ENCODE measurements at places on chromosomes 6 and 20.

DNA sequence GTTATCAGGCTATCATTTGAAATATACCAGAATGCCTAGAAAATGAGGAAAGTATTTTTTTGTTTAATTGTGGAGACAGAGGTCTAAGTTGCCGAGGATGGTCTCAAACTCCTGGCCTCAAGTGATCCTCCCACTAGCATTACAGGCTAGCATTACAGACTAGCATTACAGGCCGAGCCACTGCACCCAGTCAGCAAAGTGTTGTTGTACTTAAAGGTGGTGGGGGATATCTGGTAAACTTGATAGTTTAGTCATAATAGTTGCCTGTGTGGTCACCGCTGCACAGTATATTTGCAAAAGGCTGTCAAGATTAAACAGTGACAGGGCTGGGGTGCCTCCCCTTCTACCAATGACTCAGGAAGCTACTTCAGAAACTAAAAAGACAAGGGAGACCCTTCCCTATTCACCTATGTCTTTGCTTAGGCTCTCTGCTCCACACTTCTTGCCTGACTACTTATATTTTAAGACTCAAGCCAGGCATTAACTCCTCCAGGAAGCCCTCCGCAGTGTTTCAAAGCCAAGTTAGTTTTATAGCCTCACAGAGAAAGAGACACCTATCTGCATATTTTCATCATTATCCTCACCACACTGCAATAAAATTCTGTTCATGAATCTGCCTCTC lies 3.1 kb upstream of the AKIRIN2 start:
- no peak for DNase-seq

DNA sequence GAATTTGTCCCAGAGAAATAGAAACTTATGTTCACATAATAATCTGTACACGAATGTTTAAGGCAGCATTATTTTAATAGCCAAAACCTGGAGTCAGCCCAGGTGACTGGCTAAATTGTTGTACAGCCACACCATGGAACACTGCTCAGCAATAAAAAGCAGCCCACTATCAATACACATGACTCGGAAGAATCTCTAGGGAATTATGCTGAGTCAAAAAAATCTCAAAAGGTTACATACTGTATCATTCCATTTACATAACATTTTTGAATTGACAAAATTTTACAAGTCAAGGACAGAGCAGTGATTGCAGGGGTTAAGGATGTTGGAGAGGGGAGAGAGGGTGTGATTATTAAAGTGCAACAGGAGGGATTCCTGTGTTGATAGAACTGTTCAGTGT lies 163.4 kb downstream of the UBE3D start:
- no peak for DNase-seq

- no peak for DNase-seq
Observed at GRCh38 chr6:34476447-34476846, 10.6 kb downstream of the PACSIN1 start.

DNA sequence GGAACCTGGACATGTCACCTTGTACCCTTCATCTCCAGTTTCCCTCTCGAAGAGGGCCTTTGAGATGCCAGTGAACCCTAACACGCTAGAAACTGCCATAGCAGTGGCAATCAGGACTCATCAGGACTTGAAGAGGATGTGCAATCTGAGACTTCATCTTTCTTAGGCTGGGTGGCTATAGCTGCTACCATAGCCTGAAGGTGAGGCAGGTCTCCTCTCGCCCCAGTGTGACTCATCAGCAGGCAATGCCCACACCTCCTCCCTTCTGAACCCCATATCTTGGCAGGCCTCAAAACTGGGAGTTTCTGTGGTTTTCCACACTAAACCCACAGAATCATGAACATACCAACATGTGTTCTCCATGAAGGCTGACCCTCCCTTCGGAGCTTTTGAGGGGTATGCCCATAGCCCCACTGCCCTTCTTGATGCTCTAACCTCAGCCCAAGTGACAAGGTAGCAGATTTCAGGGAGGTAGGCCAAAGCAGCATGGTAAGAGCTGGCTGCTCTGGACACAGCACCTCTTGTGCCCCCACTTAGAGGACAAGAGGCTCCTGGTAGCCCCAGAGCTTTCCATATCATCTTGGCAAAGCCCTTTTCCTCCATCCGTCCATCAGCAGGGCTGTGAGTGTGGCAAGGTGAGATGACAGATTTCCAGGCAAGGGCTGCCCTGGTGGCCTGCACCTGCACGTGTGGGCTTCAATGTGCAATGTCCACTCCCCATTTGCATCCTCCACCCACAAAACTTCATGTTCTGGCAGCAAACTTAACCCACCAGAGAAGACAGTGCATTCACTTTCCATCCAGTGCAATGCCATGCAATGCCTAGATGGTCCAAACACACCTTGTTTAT lies 2.6 kb downstream of the BLCAP start:
- DNase-seq: no peak

DNA sequence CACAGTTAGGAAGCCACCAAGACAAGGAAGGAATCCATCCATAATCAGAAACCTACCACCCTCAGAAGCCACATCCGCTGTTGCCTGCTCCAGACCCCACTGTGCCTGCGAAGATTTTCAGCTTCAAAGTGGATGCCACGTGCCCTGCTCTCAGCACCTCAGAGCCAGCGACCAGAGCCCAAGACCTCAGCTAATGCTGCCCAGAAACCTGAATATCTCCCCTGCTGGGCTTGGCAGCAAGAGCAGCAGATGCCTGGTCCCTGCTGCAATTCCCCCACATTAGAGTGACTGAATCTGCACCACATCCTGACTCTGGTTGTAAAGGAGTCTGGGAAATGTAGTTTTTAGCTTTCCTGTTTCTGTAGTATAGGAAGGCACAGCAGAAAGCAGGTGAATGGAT lies 10.7 kb upstream of the ULBP3 start:
- no peak for DNase-seq

DNA sequence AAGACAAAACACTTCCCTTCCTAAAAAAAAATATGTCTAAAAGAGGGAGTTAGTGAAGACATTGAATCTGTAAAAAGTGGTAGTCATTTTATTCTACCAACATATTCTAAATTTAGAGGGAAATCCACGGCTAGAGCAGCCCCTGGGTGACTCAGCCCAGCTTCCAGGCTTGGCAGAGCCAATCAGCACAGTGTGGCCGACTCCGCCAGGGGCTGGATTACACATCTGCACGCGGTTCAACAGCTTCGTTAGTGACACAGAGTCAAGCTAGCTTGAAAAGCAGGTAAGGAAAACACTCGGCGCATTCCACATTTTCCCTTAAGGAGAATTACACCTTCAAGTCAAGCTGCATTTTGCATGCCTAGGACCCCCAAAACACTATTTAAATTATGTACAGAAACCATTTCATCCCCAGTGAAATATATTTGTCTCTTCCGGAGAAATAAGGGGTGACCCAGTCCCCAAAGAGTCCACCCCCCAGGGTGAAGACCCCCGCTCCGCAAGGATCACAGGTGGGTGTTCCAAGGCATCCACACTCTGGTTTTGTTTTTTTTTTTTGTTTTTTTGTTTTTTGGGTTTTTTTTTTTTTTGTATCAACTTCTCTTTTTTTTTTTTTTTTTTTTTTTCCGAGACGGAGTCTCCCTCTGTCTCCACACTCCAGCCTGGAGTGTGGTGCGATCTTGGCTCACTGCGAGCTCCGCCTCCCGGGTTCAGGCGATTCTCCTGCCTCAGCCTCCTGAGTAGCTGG lies 58.4 kb upstream of the ARID1B start:
- DNase-seq: no peak

DNA sequence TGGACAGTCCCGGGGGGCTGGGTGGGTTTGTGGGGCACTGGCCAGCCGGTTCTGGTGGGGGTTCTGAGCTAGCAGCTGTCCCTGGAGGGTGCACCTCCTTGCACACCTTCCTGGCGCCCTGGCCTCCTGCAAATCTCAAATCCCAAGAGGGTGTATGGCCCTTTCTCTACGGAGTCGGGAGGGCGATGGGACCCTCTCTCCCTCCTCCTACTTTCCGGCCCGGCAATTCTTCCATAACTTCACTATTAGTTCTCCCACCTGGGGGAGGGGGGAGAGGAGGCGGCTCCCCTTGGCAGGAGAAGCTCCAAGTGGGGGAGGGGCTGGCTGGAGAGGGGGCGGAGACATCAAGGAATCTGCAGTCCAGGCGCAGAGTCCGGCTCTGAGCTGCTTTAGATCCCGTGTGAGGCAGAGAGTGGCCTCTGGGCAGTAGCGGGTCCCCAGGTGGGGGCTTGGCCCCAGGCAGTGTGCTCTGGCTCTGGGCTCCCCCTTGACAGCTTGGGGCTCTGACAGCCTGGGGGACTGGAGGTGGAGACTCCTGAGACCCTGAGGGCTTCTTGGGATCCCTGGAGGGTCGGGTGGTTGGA lies 1.4 kb upstream of the LAMA5 start:
- DNase-seq: no peak

DNA sequence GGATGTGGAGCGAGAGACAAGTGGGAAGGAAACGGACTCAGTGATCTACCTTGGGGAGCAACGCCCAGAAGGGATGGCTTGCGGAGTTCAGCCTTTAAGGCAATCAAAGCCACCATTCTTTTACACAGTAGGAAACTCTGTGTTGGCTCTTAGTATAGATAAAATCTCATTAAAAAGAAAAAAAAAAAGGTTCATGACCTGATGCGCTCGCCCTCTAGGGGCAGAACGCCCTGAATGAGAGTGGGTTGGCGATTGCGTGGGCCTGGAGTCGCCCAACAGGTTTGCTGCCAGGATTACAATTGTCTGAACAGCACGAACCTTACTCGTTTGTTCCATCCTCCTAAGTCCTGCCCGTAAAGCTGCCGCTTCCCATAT lies 1.2 kb downstream of the TPD52L1 start:
- peak; percentile 23 for DNase-seq

- no peak for DNase-seq
Observed at GRCh38 chr6:105515054-105515453, 112.2 kb upstream of the PREP start.

DNA sequence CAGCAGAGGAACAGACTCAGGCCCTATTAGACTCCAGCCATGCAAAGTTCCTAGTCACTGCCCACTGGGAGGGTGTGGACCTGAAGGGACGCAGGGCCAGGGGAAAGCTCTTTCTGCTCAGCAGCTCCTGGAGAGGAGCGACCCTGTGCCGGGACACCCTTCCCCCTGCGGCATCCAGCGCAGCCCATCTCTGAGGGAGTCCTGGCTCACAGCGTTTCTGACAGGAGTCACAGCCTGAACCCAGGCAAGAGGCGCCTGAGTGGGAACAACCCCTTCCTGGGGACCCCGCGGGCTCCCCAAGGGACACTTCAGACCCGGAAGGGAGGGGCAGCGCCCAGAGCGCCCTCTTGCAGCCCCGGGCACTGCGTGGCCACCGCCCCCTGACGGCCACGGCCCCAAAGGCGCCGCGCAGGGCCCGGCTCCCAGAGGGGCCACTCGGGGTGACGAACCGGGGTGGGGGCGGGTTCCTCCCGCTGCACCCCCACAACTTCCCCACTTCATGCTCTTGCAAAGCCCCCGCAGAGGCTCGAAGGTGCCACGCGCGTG lies 862 bp downstream of the UCKL1 start:
- DNase-seq: peak; percentile 84

Measured in Karpas-422 (cell line).